Activated CD8-positive, alpha-beta memory T cell treated with anti-CD3 and anti-CD28 coated beads, Interleukin-2, amount 10 ng/mL, durations not matched to agents 7 days and 5 days (primary cell): ENCODE measurements at places on chromosomes 5 and 9. TPM values are rescaled to one million over a fixed set of nuclear protein-coding genes. Genes with fewer than 3 reads are reported as not detected.

PAIP2 gene
- 83.4 TPM for total RNA-seq

KCNV2 gene
- total RNA-seq = not detected

BARX1 gene
- total RNA-seq = not detected

GABRA1 gene
- total RNA-seq = not detected

CDC37L1 gene
- total RNA-seq = 12.4 TPM

RNF180 gene
- not detected for total RNA-seq

KCNMB1 gene
- total RNA-seq = not detected

TMEM232 gene
- total RNA-seq = 0.76 TPM
